ENCODE measurements at places on chromosomes 3 and 15.

DNA sequence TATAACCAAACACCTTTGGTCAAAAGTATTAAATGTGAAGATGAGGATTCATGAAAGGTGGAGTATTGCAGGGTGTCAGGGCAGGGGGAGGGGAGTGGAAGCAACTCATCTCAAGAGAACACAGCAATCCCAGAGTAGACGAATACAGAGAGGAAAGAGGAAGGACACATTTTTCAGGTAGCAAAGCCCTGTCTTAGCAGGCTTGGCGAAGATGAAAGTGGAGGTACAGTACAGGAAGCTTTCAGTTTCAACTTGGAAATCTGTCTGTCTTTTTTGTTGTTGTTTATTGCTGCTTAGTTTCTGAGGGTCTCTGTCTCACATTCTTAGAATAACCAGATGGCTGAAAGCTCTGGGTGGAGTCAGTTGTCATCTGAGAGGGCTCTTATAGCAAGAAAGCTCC lies 80.8 kb upstream of the GPR149 start:
- no peak for DNase-seq

DNA sequence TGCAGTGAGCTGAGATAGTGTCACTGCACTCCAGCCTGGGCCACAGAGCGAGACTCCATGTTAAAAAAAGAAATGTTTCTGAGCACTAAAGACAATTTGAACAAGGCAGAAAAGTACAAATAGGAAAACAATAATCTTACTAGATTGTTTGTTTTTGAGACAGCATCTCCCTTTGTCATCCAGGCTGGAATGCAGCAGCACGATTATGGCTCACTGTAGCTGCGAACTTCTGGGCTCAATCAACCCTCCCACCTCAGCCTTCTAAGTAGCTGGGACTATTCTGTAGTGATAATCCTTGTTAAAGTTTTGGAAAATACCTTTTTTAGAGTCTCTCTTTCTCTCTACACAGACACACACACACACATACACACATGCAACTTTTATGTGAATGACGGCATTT lies 107.1 kb downstream of the LPP start:
- DNase-seq, result no peak

GRCh38 chr3:185656321-185656840 lies 70.3 kb downstream of the SENP2 start:
- peak; percentile 89 for DNase-seq

GRCh38 chr15:73934281-73934680 lies 8.0 kb downstream of the LOXL1 start:
- DNase-seq, result no peak

GRCh38 chr3:184168363-184169120 lies 6.1 kb upstream of the AP2M1 start:
- DNase-seq, result no peak

GRCh38 chr3:60048447-60048848 lies 998.6 kb upstream of the CFAP20DC start:
- no peak for DNase-seq

- no peak for DNase-seq
Measured at GRCh38 chr3:141863491-141863890, 13.0 kb upstream of the ATP1B3 start.

GRCh38 chr3:59512066-59512465 lies 462.2 kb upstream of the CFAP20DC start:
- no peak for DNase-seq
